ENCODE measurements at places on chromosomes 4 and X. TPM values are rescaled to one million over a fixed set of nuclear protein-coding genes. Genes with fewer than 3 reads are reported as not detected.

The RADX gene
- total RNA-seq, result 0.74 TPM

The SUPT20HL1 gene
- total RNA-seq, result not detected

- H3K27ac ChIP-seq, result no peak overlapping the region
- H3K4me3 ChIP-seq, result no peak overlapping the region
- H3K36me3 ChIP-seq, result no peaks in the 10 kb centered on the region
- DNase-seq, result no peak
- H3K27me3 ChIP-seq, result no peaks in the 10 kb centered on the region
- no peaks in the 10 kb centered on the region for H3K4me1 ChIP-seq
Measured at GRCh38 chr4:33780952-33781791, 2463.1 kb downstream of the ARAP2 start.

The JAKMIP1 gene
- 0.24 TPM for total RNA-seq

DNA sequence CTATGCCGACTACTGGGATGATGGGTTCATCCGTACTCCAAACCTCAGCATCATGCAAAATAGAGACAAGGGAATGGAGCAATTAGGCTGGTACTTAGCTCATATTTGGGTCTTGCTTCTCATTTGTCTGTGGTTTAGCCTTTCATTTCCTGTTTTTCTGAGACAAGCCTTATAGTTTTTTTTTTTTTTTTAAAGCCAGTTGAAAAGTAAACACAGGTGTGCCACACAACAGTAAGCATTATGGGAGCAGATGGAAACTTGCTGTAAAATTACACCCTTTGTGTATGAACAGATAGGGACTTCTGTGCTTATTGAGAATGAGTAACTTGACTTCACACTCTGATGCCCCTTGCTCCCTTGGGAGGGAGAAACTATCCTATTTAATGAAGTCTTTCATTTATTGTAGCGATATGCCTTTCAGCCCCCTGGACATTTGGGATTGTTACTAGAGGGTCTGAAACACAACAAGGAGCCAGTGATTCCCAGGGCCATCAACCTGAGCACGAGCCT, 13.7 kb downstream of the RASSF6 start:
- H3K4me3 ChIP-seq, result no peak overlapping the region
- H3K4me1 ChIP-seq, result peaks cover 67% of the 10 kb centered on the region
- no peak for DNase-seq
- no peaks in the 10 kb centered on the region for H3K27me3 ChIP-seq

DNA sequence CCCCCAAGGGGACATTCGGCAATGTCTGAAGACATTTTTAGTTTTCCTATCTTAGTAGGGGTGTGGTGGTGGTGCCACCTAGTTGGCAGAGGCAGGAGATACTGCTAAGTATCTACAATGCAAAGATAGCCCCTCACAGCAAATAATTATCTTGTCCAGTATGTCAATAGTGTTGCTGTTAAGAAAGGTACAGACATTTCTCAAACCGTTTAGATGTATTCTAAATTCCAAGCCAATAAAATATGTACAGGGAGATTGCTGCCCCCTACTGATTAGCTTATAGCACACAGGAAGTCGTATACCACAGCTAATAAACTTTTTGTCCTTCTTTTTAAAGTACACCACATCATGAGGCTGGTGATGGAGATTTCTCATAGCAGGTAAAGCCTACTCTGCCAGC, 260.5 kb downstream of the TMA16 start:
- no peak overlapping the region for H3K27ac ChIP-seq
- no peak for DNase-seq
- H3K36me3 ChIP-seq, result no peaks in the 10 kb centered on the region

GRCh38 chrX:149846789-149847188, 34.2 kb upstream of the MAGEA8 start:
- H3K27ac ChIP-seq, result no peak overlapping the region
- H3K4me3 ChIP-seq, result no peak overlapping the region
- no peak for DNase-seq
- H3K36me3 ChIP-seq, result no peaks in the 10 kb centered on the region
- H3K4me1 ChIP-seq, result no peaks in the 10 kb centered on the region
- no peaks in the 10 kb centered on the region for H3K27me3 ChIP-seq

DNA sequence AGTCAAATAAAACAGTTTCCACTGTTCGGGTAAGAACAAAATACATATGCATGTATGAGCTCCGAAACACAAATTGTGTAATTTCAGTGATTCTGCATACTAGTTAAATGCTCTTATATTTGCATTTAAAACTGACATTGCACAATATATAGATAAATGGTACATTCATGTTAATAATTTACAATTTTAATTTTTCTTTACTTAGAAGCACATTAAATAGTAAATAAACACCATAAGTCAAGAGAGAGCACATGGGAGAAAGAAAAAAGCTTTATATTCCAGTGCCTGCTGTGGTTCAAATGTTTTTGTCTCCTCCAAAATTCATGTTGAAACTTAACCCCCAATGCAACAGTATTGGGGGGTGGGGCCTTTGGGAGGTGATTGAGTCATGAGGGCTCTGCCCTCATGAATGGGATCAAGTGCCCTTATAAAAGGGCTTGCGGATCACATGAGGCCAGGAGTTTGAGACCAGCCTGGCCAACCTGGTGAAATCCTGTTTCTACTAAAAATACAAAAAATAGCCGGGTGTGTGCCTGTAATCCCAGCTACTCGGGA, 322.9 kb downstream of the BCOR start:
- DNase-seq, result no peak
- peak overlapping the region; percentile 33 for H3K4me3 ChIP-seq
- H3K36me3 ChIP-seq, result no peaks in the 10 kb centered on the region
- no peaks in the 10 kb centered on the region for H3K27me3 ChIP-seq
- H3K4me1 ChIP-seq, result peaks cover 22% of the 10 kb centered on the region
- H3K27ac ChIP-seq, result peak overlapping the region; percentile 78

GRCh38 chrX:16096141-16096540, 27.2 kb upstream of the GRPR start:
- no peak overlapping the region for H3K4me3 ChIP-seq
- no peak overlapping the region for H3K27ac ChIP-seq
- no peaks in the 10 kb centered on the region for H3K27me3 ChIP-seq
- DNase-seq, result no peak
- no peaks in the 10 kb centered on the region for H3K4me1 ChIP-seq
